ENCODE measurements at places on chromosomes 1 and 21.

DNA sequence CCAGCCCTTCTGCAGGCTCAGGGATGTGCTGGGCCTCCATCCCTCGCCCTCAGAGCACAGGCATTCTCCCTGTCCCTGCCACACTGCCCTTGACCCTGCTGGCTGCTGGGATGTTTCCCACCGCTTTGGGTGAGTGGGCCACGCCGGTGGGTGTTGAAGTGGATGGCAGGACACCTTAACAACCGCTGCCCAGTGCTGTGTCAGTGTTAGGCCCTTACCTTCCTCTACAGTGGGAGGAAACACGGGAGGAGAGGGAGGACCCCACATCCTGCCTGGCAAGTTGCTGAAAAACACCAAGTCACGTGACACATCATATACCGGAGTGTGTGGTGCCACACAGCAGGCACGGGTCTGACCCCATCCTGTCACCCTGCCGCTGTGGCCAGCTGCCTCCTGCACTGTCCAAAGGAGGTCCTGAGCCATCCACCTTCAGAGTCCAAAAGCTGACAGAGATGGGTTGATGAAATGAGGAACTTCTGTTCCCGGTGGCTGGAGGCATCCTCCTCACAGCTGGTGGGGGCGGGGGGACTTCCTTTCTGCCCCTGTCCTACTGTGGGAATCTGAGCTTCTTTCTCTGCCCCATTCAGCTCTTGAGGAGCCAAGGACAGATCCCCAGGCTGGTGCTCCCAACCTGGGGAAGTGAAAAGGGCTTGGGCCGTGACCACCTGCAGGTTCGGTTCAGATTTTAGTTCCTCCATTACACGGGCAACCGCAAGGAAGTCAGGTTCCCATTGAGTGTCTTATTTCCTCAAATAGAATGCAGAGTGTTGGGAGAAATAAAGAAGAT is 3.2 kb upstream of the THEMIS2 start:
- DNase-seq, result no peak

- no peak for DNase-seq
These were observed 68.0 kb upstream of the CYP2J2 start for GRCh38 chr1:59994302-59995198.

- no peak for DNase-seq
These were observed 86.4 kb downstream of the RGL1 start for GRCh38 chr1:183891158-183891856.

DNA sequence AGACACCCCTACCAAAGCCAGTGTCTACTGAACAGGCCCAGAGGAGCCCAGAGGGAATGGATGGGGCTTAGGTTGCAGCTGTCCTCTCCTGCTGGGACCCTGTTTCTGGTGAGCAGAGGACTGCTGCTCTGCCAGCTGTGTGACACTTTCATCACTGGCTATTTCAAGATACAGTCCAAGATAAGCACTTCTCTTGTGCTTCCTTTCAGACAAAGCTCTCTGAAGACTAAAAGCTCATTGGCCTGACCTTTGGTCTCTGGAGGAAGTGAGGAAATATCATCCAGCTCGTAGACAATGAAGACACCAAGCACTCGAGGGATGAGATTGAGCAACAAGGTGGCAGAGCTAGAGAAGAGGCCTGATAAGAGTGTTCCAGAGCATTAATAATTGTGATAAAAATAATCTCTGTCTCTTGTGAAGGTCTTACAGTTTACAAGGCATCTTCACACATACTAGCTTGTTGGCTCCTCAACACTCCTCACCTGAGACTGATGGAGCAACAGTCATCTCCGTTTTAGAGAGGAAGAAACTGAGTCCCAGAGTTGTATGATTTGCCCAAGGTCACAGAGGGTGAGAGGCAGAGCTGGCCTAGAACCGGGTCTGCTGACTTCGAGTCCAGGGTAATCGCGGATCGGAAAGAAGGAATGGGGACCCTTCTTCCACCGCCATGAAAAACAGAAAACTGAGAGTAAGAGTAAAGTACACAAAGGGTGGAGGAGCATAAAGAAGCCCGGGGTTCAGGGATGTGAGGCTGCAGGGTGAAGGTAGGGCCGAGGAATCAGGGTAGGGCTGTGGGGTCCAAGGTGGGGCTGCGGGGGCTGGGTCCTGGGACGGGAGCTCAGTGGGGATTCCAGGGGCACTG is 666 bp downstream of the PAFAH2 start:
- DNase-seq, result peak; percentile 14

- DNase-seq, result peak; percentile 61
These were observed 113.3 kb upstream of the PTGFR start for GRCh38 chr1:78377356-78377928.

DNA sequence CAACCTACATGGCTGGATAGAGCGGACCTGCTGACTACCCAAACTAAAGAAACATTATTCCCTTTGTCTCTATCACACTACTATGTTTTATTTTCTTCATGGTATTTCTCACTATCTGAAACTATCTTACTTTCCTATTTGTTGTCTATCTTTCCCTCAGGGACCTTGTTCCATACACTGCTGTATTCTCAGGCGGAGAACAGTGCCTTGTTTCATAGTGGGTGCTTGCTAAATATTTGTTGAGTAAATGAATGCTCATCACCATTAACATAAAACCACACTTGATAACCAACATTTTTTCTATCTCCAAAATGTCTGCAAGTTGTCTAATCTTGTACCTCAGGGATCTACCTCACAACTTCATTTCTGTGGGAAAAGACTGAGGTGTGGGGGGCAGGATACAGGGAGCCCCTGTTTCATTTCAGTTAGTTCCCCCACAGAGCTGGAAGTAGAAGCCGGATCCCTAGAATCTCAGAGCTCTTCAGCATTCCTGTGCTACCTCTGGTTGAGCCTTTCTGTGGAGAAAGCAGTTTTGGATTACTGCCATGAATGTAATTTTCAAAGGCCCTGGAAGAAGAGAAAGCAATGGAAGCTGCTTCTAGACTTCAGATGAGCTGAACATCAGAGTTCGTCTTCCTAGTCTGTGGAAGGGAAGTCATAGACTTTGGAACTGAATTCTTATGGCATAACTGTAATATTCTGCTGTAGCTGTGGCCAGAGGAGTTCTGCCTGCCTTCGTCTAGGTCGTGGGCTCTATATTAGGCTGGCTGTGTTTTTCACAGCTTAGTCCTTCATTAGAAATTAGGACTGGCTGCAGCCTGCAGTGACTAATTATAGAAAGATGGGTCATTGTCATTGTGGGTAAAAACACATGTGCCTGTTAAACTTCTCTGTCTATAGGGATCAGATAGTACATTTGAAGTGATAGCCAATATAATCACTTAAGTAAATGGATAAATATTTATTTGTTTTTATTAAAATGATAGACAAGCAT is 293.2 kb upstream of the SGIP1 start:
- no peak for DNase-seq

DNA sequence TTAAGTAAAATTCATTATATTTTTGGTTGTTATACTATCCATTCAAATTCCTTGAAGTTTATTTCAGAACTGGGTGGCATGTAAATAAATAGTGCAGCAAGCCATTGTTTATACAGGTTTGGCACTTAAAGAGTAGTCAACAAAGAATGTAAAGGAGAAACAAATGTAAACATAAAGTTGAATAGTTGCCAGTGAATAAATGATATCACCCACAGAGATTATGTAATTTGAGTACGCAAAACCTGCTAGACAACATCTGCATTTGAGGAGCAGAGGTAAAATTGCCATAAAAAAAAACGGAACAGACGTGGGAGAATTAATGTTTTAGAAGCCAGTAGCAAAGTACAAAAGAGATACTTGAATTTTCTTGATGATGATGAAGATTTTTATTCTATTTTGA is 111.6 kb downstream of the ADGRL2 start:
- peak; percentile 76 for DNase-seq

DNA sequence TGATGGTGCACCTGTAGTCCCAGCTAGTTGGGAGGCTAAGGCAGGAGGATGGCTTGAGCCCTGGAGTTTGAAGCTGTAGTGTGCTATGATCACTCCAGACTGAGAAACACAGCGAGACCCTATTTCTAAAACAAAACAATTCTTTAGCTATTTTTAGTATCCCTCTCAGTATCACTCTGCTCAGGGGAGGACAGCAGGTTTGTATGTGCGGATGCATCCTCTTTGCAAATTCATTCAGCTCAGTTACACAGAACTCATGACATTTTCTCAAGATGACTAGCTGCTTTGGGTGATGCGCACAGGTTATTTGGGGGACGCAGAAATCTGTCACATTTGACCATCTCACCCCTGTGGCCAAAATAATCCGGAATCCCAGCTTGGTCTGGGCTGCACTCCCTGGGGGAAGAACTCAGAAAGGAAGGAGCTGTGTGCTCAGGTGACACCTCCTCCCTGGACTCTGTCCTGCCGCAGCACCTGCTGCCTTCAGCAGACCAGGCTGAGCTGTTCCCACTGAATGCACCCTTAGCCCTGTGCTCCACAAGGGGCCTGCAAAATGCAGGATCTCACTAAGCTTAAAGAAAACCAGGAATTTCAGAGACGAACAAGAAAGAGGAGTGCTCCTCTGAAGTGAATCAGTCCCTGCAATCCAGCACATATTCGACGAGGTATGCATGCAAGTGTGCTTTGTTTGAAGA is 89.5 kb upstream of the PGBD5 start:
- no peak for DNase-seq

DNA sequence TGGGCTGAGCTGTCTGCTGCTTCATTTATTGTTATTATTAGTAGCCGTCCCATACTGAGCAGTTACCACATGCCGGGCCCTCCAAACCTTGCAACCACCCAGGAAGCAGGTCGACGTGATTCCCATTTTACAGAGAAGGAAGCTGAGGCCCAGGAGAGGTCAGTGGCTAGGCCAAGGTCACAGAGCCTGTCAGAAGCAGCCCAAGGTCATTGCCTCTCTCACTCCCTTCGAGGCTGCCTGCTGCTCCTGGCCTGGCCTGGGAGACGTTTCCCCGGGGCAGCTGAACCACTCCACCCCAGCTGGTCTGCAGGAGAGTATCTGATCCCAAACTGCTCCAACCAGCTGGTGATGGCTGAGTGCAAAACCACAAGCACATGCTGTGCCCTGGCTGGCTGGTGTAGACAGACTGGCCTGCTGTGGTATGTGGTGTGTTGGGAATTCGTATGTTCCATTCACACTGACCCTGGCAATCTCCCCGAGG is 6.5 kb downstream of the PADI4 start:
- DNase-seq, result no peak

DNA sequence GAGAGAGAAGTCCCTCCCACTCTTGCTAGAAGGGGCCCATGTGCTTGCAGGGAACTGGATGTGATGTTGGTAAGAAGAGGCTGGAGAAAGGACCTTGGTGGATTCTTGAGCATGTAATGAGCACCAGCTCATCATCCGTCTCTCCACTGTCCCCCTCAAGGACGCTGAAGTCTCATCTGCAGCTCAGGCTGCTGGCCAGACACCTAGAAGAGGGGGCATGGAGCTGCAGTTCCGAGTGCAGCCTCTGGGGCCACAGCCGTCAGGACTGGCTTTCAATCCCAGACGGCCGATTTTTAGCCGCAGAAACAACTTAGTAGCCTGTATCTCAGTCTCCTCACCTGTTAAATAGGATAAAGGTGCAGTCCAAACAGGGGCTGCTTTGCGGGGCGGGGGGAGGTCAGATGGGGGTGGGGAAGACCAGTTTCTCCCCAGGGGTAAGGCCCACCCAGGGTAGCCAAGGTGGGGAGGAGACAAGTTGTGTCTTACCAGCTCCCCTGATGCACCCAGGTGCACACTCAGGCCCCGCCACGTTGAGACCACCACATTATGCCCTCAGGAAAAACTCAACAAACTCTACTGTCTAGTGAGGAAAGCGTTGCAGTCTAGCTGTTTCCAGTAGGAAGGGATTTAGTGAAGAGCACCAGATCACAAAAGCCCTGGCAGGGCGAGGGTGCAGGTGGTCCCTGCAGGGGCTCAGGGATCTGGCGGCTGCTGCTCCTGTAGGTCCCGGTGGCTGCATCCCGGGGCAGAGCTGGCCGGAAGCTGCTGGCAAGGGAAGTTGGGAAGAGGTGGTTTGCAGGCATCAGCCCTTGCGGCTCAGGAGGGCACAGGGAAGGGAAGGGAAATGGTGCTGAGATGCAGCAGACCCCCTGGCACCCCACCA is 29.5 kb downstream of the LDLRAP1 start:
- DNase-seq, result peak; percentile 64

DNA sequence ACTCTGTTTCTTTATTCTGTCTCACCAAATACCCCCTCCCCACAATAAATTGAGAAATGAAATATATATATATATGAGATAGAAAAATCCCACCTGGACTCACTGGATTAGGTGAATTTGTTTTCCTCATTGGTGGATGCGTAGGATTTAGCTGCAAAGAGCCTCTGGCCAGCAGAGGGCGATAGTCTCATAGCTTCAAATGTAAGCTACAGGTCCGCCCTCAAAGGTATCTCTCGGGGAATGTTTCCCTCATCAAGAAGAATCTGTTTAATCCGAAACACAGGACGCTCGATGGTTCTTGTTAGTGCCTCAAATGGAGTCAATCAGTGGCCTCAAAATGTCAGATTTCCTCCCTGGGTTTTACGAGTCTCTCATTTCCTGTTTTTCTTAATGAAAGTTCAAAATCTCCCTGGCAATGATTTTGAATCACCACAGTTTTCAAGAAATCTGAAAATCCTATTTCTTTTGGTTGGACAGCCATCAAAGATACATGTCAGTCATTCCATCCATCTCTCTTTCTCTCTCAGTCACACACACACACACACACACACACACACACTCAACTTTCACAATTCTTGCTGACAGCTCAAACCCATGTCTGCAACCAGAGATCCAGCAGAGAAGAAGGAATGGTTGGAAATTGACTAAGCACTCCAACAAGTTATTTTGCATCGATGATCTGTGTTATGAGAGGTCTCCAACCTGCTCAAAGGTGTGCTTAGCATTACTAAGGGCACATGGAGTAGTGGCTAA is 13.9 kb upstream of the CAMK1G start:
- DNase-seq, result peak; percentile 97

GRCh38 chr21:19228226-19228625 is 824.6 kb upstream of the TMPRSS15 start:
- no peak for DNase-seq

DNA sequence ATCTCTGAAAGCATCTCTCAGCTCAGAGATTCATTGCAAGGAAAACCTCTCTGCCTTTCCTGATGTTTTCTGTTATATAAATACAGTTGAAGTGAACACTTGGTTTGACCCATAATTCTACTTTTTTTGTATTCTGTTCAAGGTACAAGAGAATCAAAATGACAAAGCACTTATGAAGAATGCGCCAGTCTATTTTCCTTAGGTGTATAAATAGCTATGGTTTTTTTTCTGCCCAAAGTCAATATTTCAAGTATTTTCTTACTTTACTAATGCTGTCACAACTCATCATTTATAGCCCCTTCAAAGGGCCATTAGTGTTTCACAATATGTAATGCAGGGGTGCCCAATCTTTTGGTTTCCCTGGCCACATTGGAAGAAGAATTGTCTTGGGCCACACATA is 142.5 kb upstream of the C1orf105 start:
- no peak for DNase-seq
